ENCODE measurements at places on chromosomes 6 and 20. TPM values are rescaled to one million over a fixed set of nuclear protein-coding genes. Genes with fewer than 3 reads are reported as not detected.

DNA sequence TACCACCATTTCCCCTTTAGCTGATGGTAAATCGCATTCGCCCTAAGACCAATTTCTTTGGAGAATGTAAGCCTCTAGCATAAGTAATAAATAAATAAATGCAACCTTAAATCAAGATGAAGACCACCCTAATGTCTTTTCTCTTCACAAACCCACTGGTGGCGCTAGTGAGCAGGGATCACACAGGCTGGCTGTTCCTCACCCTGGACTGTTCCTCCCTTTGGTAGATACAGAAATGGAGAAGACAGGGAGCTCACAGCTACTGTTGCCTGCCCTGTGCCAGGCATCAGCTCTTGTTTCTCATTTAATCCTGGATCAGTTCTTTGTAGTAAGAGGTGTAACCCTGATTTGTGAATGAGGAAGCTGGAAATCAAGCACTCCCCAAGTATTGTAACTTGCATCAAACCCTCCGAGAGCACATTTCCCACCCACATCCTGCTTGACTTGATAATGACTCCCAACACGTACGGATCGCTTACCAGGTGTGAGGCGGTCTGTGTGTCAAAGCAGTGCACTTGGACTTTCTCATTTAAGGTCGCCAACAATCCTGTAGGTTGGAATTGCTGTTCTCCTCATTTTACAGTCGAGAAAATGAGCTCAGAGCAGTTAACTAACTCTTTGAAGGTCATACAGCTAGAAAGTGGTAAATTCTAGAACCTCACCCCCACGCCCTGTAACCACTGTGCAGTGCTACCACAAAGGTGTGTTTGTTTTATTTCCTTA is 236.1 kb downstream of the TSHZ2 start:
- DNase-seq, result no peak

Gene C6orf15
- not detected for total RNA-seq

GRCh38 chr6:35706468-35706867 is 17.8 kb upstream of the FKBP5 start:
- DNase-seq, result no peak

- no peak for DNase-seq
These were observed 185.4 kb downstream of the BCAS1 start for GRCh38 chr20:53884859-53885541.

Gene PRELID3B
- 21.5 TPM for total RNA-seq

- DNase-seq, result no peak
These were observed 46.2 kb downstream of the CDS2 start for GRCh38 chr20:5172903-5173463.

DNA sequence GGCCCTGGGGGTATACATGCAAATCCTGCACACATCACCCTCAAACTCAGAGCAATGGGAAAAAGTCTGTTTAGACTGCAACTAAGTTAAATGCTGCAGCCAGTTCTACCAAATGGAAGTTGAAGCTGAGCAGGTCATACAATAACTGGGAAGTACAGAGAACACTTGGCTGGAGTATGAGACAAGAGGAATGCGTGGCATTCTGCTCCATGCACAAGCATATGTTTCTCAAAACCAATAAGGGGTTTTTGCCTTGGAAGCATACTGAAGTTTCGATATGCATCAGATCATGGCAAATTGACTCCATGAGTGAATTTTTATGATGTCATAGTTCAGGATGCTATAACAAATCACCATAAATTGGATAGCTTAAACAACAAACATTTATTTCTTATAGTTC is 193.8 kb downstream of the COL12A1 start:
- DNase-seq, result no peak

GRCh38 chr6:140370441-140370840 is 996.0 kb upstream of the CITED2 start:
- no peak for DNase-seq

DNA sequence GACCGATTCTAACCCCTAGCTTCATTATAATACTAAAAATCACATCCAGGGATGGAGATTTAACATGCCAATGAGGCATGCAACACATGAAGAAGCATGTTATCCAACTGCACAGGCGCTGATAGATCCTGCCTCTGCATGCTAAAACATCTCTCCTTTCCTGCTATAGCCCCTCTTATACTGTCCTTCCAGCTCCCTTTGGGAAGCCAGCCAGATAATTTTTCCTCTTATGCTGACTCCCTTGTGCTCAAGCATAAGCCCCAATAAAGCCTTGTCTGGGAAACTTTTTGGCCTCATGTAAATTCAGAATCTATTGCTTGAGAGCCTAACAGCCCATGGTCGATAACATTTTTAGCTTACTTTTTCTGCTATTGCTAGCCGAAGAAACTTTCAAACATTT is 404.3 kb downstream of the EPM2A start:
- no peak for DNase-seq

Gene MYT1
- total RNA-seq, result 0.27 TPM

DNA sequence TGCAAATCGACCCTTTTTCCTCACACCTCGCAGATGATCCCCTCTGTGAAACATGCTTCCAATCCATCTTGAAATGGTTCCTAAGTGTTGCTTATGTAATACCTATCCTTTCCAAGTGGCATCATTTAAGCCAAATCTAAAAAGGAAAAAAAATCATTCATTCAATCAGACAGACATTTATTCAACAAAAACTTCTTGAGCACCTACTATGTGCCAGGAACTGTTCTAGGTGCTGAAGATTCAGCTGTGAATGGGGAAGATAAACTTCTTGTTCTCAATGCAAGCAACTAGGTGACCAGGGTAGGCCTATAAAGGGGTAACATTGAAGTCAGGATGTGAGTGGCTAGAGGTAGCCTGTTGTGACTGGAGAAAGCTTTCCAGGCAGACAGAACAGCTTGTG is 66.2 kb downstream of the SCML4 start:
- DNase-seq, result no peak

DNA sequence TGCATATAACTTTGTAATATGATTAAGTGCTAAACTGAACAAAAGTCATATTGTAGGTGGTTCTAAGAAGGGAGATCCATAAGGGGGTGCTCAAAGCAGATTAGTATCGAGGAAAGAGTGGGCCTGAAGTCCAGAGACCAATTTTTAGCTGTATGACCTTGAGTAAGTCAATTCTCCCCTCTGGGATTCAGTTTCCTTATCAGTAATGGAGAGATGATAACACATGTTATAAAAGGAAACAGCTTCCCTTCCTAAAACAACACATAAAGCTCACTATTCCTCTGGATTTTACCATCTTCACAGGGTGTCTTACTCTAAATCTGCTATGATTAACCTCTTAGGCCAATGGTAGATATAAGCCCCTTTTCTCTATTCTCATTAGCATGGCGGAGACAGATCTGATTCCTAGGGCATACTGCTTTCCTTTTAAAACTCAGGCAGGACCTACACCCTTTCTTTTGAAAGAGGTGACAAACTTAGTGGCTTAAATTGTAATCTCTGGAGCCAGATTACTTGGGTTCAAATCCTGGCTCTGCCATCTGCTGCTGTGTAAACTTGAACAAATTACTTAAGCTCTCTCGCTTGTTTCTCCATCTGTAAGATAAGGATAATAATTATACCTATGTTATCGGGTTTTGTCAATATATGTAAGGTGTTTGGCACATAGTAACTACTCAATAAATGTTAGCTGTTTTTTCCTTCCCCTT is 39.5 kb downstream of the ACSS2 start:
- no peak for DNase-seq

DNA sequence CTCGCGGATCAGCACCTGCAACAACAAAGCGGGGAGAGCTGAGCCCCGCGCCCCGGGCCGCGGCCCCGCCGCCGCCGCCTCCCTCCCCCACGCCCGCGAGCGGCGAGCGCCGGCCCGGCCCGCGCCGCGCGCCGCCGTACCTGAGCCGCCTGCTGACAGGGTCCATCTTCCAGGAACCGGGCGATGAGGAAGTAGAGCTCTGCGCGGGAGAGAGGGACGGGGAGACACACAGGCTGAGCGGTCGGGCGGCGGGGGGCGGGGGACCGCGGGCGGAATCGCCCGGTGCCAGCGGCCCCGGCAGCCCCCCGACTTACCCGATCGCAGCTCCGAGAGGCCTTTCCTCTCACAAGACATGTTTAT is 359 bp downstream of the PHIP start:
- no peak for DNase-seq

Gene SRMS
- not detected for total RNA-seq

Gene COX7A2
- total RNA-seq, result 49.3 TPM

Gene GPANK1
- total RNA-seq, result 16.2 TPM

Gene NRSN1
- total RNA-seq, result not detected

Gene B3GAT2
- not detected for total RNA-seq

Gene TBC1D7
- 14.0 TPM for total RNA-seq

GRCh38 chr20:60020251-60020650 is 62.0 kb downstream of the CDH26 start:
- DNase-seq, result no peak

DNA sequence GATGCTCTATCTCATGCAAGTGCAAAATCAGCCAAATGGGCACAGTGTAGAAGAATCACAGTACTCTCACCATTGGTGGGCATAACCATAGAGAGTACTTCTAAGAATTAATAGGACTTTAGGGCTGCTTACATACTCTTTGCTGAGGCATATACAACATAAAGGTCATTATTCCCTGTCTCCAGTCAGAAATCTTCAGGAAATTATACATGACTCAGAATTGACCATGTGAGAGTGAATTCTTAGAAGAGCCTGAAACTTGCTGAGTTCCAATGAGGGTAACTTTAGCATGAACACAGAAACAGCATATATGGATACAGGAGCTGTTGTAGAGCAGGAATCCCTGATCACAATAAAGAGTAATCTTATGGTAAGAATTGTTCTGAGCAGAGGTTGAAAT is 498.7 kb downstream of the TENT5A start:
- no peak for DNase-seq

GRCh38 chr20:11544029-11544678 is 373.5 kb upstream of the BTBD3 start:
- DNase-seq, result no peak

GRCh38 chr6:36235309-36235708 is 34.6 kb upstream of the PNPLA1 start:
- no peak for DNase-seq

- DNase-seq, result no peak
These were observed 112.0 kb upstream of the CDYL start for GRCh38 chr6:4664117-4664626.

- no peak for DNase-seq
These were observed 77.8 kb upstream of the FRMD1 start for GRCh38 chr6:168156742-168157265.

DNA sequence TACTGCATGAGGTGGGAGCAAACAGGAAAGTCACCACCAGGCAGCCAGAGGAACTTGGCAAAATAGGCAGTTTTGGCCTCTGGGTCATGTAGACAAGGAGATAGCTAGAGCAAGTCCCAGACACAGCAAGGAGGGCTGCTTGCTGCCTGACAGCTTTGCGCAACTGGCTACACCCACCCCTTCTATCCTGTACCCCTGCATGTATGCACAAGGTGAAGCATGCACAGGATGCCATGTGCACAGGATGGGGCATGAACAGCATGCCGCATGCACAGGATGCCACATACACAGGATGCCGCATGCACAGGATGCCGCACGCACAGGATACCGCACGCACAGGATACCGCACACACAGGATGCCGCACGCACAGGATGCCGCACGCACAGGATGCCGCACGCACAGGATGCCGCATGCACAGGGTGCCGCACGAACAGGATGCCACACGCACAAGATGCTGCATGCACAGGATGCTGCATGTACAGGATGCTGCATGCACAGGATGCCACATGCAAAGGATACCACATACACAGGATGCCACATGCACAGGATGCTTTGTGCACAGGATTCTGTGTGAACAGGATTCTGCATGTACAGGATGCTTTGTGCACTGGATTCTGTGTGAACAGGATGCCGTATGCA is 104.9 kb upstream of the IYD start:
- no peak for DNase-seq

Gene RMND1
- 14.5 TPM for total RNA-seq

DNA sequence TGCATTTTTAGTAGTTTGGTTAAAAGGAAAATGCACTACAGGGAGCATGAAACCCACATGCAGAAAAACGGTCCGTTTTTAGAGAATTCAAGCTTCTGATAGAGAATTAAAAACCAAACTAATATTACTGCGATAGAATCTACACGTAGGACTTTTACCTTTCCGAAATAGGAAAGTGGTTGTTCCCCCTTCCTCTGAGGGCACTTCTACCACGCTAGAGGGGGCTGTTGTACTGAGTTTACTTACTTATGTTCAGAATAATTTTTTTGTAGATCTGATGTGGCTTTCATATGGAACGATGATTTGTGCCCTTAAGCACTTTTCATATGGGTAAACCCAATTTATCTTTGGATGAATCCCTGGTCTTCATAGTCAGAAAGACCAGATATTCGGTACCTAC is 264.3 kb upstream of the PLN start:
- DNase-seq, result peak; percentile 78

DNA sequence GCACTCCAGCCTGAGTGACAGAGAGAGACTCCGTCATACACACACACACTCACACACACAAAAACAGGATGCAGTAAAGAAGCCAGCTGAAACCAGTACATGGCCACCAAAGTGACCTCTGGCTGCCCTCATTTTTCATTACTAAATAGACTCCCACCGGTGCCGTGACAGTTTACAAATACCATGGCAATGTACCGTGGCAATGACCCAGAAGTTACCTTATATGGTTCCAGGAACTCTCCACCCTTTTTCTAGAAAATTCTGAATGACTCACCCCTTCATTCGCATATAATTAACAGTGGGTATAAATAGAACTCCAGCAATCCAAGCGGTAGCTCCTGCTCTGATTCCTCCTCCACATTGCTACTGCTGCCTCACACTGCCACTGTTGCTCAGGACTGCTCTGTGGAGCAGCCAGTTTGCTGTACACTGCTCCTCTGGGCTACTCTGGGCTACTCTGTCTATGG is 57.7 kb downstream of the SNX5 start:
- no peak for DNase-seq

GRCh38 chr6:134312038-134312660 is 5.8 kb downstream of the SGK1 start:
- no peak for DNase-seq

Gene ECT2L
- total RNA-seq, result not detected

GRCh38 chr6:3793545-3793944 is 42.0 kb upstream of the PXDC1 start:
- DNase-seq, result no peak

DNA sequence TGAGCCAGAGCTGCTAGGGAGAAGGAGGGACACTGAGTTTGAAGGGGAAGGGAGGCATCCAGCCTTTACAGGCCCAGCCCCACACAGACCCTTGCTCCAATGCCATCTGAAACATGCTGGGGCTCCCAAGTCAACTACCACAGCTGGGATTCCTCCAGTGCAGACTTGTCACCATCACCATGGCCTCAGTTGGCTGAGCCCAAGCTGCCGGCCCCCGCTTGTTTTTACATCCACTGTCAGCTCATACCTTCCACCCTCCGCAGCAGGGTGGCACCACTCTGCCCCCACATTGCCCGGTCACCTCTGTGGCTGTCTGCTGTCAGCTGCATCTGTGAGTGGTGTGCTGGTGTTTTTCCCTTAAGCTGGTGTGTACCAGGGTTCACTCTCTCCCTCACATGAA is 26.1 kb downstream of the GFOD1 start:
- DNase-seq, result no peak

GRCh38 chr6:7742223-7742785 is 16.4 kb downstream of the BMP6 start:
- no peak for DNase-seq

GRCh38 chr6:54291738-54292137 is 16.5 kb upstream of the TINAG start:
- DNase-seq, result no peak

Gene HTR1B
- 2.2 TPM for total RNA-seq

GRCh38 chr6:3268680-3269079 is 9.9 kb downstream of the PSMG4 start:
- no peak for DNase-seq

Gene COL9A1
- total RNA-seq, result not detected

Gene KIF13A
- total RNA-seq, result 25.3 TPM

All from hematopoietic multipotent progenitor cell (in vitro differentiated cells).